ENCODE measurements at places on chromosomes 13 and 19. TPM values are rescaled to one million over a fixed set of nuclear protein-coding genes. Genes with fewer than 3 reads are reported as not detected.
A peak's percentile ranks its signal among the peaks of the same experiment; 100 is the strongest.

CEACAM20 gene
- 0.42 TPM for total RNA-seq

DNA sequence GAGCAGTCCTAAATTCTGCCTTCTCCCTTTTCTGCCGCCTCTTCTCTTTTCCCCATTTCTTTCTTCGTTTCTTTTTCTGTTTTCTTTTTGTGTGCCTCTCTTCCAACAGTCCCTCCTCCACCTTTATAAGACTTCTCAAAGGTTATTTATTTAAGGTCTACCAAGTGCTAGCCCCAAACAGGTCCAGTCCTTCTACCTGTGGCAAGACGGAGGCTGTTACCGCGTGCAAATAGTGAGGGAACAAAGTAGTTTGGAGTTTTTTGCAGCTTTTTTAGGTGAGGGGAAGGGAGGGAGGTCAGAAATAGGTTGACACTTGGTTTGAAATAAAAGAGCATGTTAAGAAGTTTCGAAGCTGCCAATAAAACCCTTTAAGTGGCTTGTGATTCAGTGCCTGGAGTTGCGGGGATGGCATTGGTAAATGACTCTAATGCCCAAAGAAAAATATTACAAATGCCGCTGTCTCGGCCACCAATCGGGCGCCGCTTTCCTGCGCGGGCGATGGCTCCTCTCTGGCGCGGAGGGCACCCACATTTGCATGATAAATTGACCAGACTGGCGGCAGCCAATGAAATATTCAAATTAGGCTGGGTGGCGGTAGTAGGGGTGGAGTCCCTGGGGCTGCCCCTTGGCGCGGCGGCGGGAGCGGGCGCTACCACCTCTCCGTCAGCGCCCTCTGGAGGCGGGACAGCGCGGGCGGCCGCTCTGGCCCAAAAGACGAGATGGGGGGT, 7.5 kb upstream of the TSHZ3 start:
- peak; percentile 49 for DNase-seq

GRCh38 chr19:2613507-2614295, 88.8 kb downstream of the GNG7 start:
- peak; percentile 46 for DNase-seq

- DNase-seq: no peak
These were observed 68.6 kb upstream of the MIR17HG start for GRCh38 chr13:91278888-91279287.

MIR17HG gene
- 1.4 TPM for total RNA-seq

- no peak for DNase-seq
These were observed 164.8 kb downstream of the DACH1 start for GRCh38 chr13:71702253-71702652.

DNA sequence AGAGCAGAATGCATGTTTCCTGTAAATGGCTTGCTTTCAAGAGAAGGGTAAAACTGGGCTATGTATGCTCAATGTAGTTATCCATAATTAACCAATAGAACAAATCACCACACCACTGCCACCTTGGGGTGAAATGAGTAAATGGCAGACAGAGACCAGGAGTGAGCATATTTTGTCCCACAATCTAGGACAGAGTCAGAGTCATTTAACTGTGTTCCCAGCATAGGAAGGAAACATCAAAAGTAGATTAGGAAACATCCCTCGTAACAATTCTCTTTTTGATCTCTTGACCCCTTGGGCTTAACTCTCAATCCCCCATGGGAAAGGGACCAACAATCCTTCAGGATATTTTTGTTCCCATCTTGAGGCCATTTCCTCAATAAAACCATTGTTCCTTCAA, 224.8 kb downstream of the NHLRC3 start:
- peak; percentile 12 for DNase-seq

GRCh38 chr19:50759886-50760285, 10.4 kb upstream of the GPR32 start:
- no peak for DNase-seq

DNA sequence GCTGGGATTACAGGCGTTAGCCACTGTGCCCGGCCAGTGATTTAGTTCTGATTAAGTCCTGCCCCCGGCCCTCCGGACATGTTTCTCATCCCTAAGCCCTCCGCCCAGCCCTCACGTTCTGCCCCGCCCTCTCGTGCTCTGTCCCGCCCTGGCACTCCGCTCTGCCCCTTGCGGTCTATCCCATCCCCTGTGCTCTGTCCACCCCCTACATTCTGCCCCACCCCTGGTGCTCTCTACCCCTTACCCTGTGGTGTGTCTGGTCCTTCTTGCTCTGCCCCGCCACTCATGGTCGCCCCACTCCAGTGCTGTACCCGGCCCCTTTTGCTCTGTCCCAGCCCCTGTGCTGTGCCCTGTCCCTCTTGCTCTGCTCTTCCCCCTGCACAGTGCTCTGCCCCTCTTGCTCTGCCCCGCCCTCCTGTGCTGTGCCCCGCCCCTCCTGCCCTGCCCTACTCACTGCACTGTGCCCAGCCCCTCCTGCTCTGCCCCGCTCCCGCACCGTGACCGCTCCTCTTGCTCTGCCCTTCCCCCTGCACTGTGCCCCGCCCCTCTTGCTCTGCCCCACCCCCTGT, 3.0 kb downstream of the GTPBP3 start:
- DNase-seq: peak; percentile 91

- DNase-seq: peak; percentile 66
These were observed 559 bp upstream of the SSBP4 start for GRCh38 chr19:18418483-18419194.

- DNase-seq: peak; percentile 85
These were observed at the start of gene IFI30 for GRCh38 chr19:18173572-18174288. Gene IFI30 (plus strand): TSS chr19:18173813. CDS start chr19:18173842, 29 bp downstream.

GRCh38 chr13:113840541-113841352, 23.1 kb downstream of the GAS6 start:
- no peak for DNase-seq

DNA sequence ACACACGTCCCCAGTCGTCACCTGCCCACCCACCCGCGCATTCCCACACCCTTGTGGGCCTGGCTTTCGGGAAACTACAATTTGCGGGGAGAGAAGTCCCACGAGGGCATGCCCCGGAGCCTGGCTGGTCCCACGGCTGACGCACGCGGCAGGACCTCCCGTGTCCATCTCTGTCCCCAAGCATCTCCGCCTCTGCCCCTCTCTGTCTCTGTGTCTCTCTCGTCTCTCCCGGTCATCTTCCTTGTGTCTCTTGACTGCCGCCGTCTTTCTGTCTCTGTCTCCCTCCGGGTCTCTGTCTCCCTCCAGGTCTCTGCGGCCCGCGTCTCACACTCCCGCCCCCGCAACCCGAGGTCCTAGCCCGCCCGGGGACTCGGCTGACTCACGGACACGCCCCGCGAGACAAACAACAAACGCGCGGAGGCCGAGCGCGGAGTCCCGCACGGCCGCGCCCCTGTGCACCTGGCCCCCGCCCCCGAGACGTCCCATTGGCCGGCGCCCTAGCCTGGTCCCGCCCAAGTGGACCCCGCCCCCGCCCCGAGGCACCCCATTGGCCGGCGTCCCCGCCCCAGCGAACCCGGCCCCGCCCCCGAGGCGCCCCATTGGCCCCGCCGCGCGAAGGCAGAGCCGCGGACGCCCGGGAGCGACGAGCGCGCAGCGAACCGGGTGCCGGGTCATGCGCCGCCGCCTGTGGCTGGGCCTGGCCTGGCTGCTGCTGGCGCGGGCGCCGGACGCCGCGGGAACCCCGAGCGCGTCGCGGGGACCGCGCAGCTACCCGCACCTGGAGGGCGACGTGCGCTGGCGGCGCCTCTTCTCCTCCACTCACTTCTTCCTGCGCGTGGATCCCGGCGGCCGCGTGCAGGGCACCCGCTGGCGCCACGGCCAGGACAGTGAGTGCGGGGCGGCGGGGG, at the start of gene FGF22:
Gene FGF22 (plus strand): TSS at position 627 of the 908 bp plus-strand sequence. CDS start 47 bp downstream, at position 674.
- DNase-seq: peak; percentile 92

- DNase-seq: no peak
These were observed 230.0 kb downstream of the DCT start for GRCh38 chr13:94249512-94249911.

ZIM2 gene
- total RNA-seq: not detected

- no peak for DNase-seq
These were observed 664.0 kb upstream of the ARGLU1 start for GRCh38 chr13:107231944-107232343.

- DNase-seq: peak; percentile 75
These were observed 1.1 kb upstream of the NR2F6 start for GRCh38 chr19:17246681-17247425.

DNA sequence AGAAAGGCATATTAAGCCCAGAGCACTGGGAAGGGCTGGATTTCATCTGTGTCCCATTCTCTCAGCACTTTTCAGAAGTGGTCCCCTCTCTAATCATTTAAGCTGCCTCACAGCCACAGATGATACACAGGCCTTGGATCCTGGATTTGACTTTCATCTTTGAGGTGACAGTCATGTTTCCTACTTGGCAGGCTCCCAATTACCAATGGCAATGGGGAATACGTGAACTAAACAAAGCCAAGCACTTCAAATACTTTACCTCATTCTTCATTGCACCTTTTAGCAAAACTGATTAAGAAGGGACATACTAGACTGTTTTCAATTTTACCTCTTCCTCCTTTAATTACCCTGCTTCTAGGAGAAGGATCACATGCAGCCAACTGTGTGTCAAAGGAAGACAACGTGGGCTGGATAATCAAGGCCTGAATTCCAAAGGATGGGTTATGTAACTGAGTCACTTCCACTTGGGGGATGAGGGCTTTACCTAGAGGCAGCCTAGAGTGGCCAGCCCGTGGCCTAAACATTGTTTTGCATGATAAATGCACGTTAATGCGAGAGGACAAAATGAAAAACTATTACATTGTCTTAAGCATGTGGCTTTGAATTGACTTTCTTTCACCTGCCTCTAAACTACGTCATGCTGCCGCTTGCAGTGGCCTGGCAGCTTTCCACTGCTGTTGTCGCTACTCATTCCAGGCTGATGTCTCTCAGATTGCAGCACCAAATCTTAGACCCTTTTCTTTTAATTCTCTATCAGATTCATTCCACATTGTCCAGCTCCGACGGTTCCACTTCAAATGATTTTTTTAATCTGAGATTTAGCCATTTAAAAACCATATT, 95.0 kb downstream of the KCTD12 start:
- DNase-seq: no peak

DNA sequence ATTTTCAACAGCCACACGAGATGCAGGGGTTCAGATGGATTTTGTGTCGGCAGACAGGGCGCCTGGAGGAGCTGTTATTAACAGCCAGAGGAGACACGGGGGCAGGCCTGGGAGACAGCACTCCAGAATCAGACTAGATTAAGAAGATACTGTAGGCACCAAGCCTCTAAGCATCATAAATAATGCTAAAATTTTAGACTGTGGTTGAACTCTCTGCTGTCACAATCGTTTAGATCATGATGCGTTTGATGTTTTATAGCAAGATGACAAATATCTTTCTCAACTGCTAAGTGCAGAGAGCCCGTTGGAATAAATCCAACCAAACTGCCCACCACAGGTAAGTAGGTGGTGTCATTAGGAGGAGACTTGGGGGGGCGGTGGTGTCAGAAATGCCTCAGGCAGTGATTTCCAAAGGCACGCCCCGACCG, 63.9 kb downstream of the CEBPG start:
- no peak for DNase-seq

BLOC1S3 gene
- 11.2 TPM for total RNA-seq
